Stomach (tissue), 19 donors: ENCODE measurements at places on chromosomes 12 and 14. TPM values are rescaled to one million over a fixed set of nuclear protein-coding genes. Genes with fewer than 3 reads are reported as not detected.

GRCh38 chr12:3342051-3342450 lies 149.0 kb upstream of the PRMT8 start:
- peaks cover 11% of the 10 kb centered on the region for H3K4me1 ChIP-seq
- DNase-seq, result peak; percentile 29
- H3K36me3 ChIP-seq, result no peaks in the 10 kb centered on the region
- peaks cover 9% of the 10 kb centered on the region for H3K27me3 ChIP-seq
- H3K4me3 ChIP-seq, result no peak overlapping the region

Gene NPAS3
- under 0.01 TPM for total RNA-seq

Gene NT5DC3
- total RNA-seq, result 23.9 TPM

DNA sequence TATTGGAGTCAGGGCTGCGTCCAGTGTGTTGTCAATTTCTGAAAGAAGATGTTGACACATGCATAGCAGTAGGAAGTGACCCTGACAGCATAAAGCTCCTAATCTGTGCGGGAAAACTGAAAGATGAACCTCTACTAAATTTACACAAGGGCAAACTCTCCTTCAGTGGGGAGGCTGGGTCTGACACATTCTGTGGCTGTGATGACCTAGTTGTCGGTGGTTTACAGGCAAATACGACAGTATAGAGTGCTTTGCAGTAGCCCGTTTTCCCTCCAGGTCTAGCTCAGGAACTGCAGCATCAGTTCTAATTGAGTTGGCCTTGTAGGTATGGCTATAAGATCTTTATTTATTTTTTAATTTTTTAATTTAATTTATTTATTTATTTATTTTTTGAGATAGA lies 14.8 kb upstream of the GABARAPL1 start:
- no peak overlapping the region for H3K4me3 ChIP-seq
- H3K27ac ChIP-seq, result no peak overlapping the region
- no peaks in the 10 kb centered on the region for H3K4me1 ChIP-seq
- no peaks in the 10 kb centered on the region for H3K36me3 ChIP-seq
- H3K27me3 ChIP-seq, result no peaks in the 10 kb centered on the region

GRCh38 chr12:99249543-99249942 lies 398.0 kb upstream of the GARIN6 start:
- no peak for DNase-seq
- H3K4me1 ChIP-seq, result no peaks in the 10 kb centered on the region
- no peaks in the 10 kb centered on the region for H3K36me3 ChIP-seq
- H3K4me3 ChIP-seq, result no peak overlapping the region
- H3K27me3 ChIP-seq, result no peaks in the 10 kb centered on the region

Gene HNRNPA1
- total RNA-seq, result 211 TPM

Gene SLC38A4
- not detected for total RNA-seq

Gene RD3L
- total RNA-seq, result not detected

DNA sequence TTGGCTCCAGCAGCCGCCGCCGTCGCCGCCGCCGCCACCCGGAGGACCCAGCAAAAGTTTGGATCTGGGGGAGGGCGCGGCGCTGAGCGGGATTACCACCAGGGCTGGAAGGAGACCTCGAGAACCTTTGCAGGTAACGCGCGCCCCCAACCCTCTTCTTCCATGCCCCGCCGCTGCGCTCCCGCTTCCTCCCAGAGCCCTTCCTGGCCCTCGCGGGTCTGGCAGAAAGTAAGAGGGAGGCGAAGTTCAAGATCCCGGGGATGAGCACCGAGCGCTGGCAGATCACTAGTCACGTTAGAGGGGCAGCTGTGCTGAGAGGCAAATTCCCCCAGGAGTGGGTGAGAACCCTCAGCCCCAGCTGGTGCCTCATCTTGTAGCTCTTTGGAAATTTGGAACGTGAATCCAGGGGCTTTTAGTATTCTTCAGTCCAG lies 3.9 kb downstream of the FLRT2 start:
- H3K4me3 ChIP-seq, result peak overlapping the region; percentile 73
- H3K36me3 ChIP-seq, result no peaks in the 10 kb centered on the region
- H3K27me3 ChIP-seq, result peaks cover 7% of the 10 kb centered on the region
- peak overlapping the region; percentile 71 for H3K27ac ChIP-seq

Gene ALDH2
- 175 TPM for total RNA-seq

GRCh38 chr12:97016163-97016562 lies 109.1 kb downstream of the NEDD1 start:
- no peaks in the 10 kb centered on the region for H3K36me3 ChIP-seq
- DNase-seq, result no peak
- no peaks in the 10 kb centered on the region for H3K4me1 ChIP-seq
